ENCODE measurements at places on chromosomes 7 and 10.

- DNase-seq = peak; percentile 87
Measured at GRCh38 chr7:95608359-95609173, 12.2 kb upstream of the PDK4 start.

- DNase-seq = no peak
Measured at GRCh38 chr10:43145311-43145710, 7.1 kb downstream of the CSGALNACT2 start.

GRCh38 chr7:114431189-114431588 lies 16.6 kb downstream of the FOXP2 start:
- no peak for DNase-seq

GRCh38 chr10:122252805-122253204 lies 18.3 kb upstream of the BTBD16 start:
- DNase-seq = peak; percentile 4

DNA sequence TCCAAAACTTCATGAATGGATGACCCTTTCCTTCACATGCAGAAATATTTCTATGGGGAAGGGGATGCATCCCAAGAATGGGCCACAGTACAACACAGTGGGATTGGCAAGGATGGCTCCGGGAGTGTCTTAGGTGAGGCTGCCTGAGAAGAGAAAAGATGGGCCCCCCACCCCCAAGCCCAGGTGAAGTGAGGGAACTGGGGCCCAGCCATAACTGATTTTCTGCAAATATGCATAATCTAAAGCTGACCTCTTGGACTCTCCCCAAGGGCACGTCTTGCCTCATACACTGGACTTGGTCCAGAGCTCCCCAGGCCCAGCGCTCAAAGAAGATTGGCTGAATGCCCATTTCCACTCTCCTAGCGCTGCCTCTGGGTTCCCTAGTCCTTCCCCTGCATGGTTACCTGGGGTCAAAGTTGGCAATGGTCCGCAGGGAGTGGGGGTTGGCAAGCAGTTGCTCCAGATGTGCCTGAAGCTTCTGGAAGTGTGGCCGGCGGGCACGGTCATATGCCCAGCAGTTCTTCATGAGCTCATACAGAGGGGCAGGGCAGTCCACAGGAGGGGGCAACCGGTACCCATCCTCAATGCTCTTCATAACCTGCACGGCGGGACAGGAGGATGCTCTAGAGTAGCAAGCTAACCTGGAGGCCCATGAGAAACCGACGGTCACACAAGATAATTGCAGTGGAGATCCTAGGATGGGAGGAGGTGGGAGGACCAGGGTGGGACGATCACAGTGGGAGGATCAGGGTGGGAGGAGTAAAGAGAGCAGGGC lies 12.3 kb downstream of the ZYX start:
- no peak for DNase-seq

- no peak for DNase-seq
Measured at GRCh38 chr10:78964274-78964951, 104.4 kb upstream of the ZMIZ1 start.

DNA sequence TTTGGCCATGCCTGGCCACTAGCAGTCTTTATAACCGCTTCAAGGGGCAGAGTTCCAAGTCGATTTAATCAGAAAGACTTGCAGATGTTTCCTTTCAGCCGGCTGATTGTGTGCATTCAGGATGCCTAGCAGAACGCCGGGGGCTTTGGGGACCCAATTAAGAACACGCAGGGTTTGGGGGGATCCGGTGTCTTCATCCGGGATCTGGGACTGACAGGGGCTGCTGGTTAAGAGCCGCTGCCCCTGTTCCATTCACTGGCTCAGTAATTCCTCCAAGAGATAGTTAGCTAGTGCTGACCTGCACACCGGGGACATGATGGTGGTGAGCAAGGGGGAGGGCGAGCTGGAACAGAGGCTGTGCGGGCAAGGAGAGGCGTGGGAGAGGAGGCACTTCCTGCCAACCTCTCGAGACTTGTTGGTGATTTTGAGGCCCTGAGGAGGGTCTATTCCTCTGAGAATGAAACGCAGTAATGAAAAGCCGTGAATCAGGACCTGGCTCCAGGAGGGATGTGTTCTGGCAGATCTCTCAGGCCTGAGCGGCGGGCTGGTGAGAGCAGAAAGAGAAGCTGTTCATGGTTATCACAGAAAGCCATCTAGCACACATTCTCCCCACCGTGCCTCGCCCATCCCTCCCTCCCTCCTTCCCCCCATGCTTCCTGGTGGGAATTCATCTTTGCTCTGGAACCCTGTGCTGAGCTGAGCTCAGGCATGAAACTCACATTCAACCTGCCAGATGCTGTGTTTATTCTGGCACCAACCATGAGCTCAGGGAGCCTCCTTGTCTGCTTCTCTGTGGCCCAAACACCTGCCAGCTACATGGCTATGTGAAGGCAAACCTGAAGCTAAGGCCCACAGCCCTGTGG lies 152.0 kb downstream of the CCDC3 start:
- DNase-seq = peak; percentile 59

GRCh38 chr10:75209921-75210281 lies 695 bp upstream of the VDAC2 start:
- peak; percentile 80 for DNase-seq

DNA sequence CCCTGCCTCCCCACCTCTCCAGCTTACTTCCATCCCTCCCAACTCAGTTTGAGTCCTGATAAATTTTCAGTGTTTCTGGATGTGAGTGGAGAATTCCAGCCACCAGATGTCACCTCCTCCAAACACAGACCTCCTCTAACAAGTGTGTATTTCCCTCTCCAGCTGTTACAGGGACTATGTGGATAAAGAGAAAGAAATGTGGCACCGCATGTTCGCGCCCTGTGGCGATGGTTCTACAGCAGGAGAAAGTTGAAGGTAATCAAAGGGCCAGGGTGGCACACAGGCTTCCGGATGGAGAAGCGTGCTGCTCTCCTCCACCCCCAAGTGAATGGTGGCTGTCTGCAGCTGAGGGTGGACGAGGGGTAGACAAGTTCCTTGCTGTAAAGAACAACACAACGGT lies 14.7 kb downstream of the FKBP6 start:
- DNase-seq = no peak

GRCh38 chr10:46539596-46540411 lies 16.7 kb downstream of the GPRIN2 start:
- DNase-seq = no peak

- no peak for DNase-seq
Measured at GRCh38 chr10:1424648-1425047, 312.7 kb downstream of the ADARB2 start.

- DNase-seq = no peak
Measured at GRCh38 chr10:285216-285615, 150.0 kb downstream of the ZMYND11 start.

GRCh38 chr10:79270466-79271246 lies 76.6 kb upstream of the PPIF start:
- DNase-seq = peak; percentile 74

- no peak for DNase-seq
Measured at GRCh38 chr10:27506280-27506679, 2.2 kb downstream of the RAB18 start.

GRCh38 chr7:131107337-131108211 lies 220.1 kb upstream of the MKLN1 start:
- DNase-seq = peak; percentile 86

DNA sequence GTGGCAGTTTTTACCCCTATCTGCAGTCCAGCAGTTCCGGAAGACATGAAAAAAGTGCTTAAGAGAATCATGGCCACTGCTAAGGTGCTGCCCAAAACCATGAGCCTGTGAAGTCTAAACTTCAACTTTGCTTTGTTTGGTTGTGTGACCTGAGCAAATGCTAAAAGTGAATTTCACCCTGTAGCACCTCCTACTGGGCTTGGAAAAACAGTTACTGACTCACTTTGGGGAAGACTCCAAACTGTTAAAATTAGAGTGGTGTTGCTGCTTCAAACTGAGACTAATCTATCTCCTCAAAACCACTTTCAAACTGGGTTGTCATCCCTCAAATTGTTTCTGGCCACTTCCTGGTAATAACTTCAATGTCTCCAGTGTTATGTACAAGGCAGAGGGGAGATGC lies 21.3 kb downstream of the MKX start:
- no peak for DNase-seq

DNA sequence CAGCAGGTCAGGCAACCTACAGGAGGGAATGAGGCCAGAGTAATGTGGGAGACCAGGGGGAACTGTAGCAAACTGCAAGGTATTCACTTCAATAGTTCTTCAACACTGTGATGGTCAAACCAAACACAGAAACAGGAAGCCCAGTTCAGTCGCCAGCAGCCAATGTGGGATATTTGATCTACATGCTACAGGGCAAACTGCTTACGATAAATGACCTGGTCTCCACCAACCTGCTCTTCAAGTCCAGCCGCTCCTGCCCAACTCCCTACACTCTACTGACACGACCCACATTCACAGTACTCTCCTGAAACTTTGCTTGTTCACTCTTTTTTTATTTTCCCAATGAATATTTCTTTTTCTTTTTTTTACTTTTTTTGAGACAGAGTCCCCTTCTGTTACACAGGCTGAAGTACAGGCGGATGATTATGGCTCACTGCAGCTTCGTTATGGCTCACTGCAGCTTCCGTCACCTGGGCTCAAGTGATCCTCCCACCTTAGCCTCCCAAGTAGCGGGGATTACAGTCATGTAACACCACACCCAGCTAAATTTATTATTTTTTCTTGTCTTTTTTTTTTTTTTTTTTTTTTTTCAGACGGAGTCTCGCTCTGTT lies 42.1 kb downstream of the MDH2 start:
- no peak for DNase-seq

GRCh38 chr7:67553378-67553777 lies 556.7 kb downstream of the TYW1 start:
- no peak for DNase-seq

DNA sequence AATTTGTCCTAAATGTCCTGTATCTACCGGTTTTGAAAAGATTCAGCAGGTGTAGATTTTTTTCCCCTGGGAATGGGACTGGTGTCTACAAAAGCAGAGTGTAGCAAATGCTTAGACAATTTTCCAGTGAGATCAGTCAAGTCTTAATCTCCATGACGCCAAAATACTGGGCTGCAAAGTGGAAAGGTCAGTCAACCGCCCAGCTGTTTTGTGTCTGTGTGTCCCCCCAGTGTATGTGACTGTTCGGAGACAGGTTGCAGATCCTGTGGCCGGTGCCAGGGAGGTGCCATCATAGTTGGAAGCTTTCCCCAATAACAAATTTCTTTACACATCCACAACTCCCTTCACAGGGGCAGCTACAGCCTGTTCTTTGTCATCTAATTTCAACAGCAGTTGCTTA lies 263.8 kb downstream of the ARHGAP12 start:
- no peak for DNase-seq

DNA sequence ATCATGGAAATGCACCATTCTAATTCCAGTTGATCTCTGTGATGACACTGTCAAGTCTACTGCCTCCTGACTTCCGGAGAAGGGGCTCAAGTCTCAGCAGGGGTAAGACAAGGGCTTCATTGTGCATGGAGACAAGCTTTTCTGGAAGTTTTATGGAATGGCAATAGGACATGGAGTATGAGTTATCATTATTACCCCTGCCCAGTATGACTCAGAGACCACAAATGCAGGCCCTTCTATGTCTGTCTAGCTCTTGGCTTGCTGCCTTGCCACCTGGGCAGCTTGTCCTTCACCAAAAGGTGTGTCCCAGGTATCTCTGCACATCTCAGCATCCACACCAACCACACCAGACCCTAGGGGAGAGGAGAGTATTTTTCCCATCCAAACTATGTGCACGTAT lies 34.9 kb upstream of the KIAA1217 start:
- no peak for DNase-seq

DNA sequence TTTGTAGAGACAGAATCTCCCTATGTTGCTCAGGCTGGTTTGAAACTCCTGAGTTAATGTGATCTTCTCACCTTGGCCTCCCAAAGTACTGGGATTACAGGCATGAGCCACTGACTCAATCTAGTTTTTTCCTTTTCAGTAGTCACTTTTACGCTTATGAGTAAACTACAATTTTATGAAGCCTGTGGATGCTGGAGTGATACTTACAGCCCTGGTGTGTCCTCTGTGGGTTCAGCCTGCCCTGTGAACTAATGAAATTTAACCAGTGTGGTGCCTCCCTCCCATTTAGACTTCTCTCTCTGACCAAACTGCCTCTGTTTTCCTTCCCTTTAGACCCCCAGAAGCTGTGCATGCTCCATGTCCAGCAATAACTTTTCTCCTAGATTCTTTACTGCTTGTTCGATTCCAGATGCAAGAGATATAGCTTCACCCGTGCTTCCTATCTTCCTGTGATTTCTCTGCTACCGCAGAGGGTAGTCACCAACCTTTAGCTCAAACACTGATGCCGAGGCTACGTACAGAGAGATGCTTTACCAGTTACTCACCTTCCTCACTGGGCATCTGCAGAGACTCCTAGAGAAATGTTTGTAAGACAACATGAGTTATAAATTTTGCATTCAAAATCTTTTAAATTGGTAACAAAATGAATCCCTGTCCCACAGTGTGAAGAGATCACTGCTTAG lies 90.8 kb downstream of the KIAA1217 start:
- no peak for DNase-seq

DNA sequence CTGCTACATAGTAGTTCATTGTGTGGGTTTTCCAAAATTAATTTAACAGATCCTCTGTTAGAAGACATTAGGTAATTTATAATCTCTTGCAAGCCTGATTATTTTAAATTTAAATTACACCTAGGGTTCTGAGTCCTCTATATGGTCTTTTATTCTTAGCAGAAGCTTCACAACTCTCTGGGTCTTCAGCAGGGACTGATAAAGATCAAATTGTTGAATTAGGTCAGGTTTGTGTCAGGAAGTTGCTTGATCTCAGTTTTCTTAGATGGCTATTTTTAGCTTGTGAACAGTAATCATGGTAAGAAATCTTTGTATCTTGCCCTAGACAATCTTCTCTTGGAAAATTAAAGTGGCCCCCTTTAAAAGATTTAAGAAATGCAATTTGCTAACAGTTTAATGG lies 183.1 kb upstream of the HDAC9 start:
- DNase-seq = no peak

- no peak for DNase-seq
Measured at GRCh38 chr10:3098689-3099088, 31.3 kb downstream of the PFKP start.

DNA sequence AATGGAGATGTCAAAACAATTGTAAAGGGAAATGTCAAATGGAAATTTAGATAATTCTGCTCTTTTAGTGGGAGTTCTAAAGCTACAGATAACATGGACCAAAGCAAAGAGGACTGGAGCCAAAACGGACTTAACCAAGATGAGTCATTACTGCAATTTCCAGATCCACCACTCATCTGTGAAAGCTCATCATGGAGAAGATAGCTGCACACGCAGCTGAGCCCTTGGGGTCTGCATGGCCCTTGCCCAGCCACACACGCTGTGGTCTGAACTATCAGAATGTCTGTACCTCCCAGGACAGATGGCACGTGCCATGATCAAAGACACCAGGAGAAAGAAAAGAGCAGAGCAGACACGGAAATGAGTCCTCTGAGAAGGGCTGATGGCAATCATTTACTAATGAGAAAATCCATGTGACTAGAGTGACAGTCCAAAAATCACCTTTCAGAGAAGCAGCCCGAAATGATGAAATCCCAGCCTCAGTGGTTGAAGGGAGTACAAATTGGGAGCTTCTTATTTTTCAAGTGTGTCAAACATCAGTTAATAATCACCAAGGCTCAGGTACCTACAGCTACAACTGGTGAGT lies 177.9 kb upstream of the MGMT start:
- DNase-seq = no peak

GRCh38 chr7:149431486-149432120 lies 29.3 kb downstream of the ZNF777 start:
- no peak for DNase-seq

GRCh38 chr7:16416289-16417282 lies 4.8 kb downstream of the CRPPA start:
- DNase-seq = peak; percentile 80

- no peak for DNase-seq
Measured at GRCh38 chr10:73576178-73576889, 14.8 kb downstream of the USP54 start.

Data from KBM-7 (cell line).